Kidney epithelial cell (primary cell): ENCODE measurements at places on chromosomes 16 and 17.
A peak's percentile ranks its signal among the peaks of the same experiment; 100 is the strongest.

GRCh38 chr16:15593235-15593634 is 49.7 kb downstream of the MARF1 start:
- DNase-seq: no peak

DNA sequence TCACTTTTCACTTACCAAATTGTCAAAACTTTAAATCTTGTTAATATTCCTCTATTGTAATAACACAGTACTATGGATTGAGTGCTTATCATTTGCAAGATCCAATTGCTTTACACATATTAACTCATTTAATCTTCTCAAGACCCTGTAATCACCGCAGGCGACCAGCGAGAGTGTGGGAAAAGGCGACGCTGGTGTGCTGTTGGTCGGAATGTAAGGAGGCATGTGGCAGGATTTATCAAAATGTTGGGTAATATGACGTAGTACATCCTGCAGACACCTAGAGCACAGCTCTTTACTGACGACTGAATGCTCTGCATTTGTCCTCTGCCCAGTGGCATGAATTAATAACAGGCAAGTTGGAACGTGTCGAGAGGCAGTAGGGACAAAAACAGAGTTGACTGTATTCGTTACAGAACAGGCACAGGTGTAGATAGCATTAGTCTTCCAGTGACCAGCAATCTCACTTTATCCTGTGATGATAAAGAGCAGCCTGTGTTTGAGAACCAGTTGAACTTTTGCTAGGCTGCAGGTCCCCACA is 80.3 kb downstream of the TNRC6C start:
- DNase-seq: no peak

DNA sequence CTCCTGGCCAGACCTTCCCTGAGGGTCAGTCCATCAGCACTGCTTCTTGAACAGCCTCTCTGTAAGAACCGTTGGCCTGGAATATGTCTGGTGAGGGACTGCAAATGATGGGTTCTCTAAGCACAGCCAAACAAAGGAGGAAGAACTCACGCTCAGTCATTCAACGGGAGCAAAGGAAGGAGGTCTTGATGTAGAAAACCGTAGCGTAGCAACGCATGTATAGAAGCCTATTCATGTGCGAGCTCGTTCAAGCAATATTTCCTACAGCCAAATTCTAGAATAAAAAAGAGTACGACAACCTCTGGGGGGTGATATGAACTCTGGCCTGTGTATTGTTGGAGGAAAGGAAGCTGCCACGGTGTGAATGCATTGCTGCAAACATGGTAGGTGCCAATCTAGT is 64.2 kb downstream of the RGS9 start:
- no peak for DNase-seq

DNA sequence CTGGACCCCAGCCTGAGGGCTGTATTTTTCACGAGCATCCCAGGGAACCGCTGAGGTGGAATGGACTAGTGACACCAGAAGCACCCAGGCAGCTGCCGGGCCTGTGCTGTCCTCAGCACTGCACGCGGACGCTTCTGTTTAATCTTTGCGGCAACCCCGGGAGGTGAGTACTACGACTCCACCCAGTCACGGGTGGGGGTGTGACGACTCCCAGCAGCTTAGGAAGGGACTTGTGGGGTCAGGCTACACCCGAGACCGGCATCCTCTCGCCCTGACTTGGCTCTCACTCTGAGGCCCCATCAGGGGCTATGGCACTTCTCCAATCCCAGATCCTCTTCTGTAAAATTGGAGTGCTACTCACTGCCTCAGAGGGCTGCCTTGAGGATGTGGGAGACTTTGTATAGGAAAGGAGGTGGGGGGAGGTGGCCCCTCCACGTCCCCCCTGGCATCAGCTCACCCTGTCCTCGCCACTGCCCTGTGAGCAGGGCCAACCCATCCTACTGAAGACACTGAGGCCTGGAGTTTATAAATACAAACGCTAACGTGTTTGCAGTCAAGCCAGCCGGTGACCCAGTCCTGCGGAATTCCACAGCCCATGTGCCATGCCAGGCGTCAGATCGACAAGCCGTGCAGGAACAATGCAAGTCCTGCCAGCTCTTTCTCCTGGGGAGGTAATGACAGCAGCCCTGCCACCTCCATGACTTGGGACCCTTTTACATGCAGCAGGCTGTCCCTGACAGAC is 44.4 kb downstream of the PPL start:
- no peak for DNase-seq

GRCh38 chr16:81575307-81575706 is 130.7 kb downstream of the CMIP start:
- DNase-seq: no peak

DNA sequence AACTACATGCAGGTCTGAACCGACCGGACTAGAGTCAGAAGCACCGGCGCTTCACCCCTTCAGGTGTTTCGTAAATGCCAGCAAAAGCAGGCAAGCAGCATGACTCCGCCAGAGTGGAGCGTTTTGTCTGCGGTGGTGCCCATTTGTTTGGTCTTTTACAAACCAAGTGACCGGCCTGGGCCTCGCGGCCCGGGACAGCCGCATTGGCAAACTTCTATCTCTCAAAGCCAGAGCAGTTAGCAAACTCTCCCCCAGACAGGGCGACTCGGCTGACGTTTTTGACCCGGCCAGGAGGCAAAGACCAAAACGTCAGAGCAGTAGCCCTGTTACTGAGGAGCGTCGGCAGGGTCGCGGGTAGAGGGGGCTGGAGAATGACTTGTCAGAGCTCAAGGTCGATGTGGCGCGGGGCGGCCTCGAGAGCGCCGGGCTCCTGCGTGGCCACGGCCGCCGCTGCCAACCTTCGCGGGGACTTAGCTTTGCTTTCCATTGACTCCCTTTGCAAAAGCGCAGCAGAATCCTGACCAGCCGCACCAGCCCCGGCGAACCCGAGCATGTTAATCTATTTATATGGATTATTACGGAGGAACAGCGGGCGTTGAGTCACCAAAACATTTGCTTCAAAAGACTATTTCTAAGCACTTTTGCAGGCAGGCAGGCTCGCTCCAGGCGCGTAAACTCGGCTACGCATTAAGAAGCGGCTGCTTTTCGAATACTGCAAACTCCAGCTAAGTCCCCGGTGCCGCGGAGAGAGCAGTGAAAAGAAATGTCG is 763 bp upstream of the SOX9 start:
- no peak for DNase-seq

DNA sequence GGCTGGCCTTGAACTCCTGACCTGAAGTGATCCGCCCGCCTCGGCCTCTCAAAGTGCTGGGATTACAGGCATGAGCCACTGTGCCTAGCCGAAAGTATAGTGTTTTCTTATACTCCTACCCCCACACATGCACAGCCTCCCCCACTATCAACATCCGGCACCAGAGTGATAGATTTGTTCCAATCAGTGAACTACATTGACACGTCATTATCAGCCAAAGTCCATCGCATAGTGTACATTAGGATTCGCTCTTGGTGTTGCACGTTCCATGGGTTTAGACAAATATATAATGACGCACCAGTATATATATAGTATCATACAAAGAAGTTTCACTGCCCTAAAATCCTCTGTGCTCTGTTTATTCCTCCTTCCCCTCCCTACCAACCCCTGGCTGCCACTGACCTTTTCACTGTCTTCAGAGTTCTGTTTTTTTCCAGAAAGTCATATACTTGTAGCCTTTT is 11.9 kb upstream of the TM4SF5 start:
- DNase-seq: no peak

DNA sequence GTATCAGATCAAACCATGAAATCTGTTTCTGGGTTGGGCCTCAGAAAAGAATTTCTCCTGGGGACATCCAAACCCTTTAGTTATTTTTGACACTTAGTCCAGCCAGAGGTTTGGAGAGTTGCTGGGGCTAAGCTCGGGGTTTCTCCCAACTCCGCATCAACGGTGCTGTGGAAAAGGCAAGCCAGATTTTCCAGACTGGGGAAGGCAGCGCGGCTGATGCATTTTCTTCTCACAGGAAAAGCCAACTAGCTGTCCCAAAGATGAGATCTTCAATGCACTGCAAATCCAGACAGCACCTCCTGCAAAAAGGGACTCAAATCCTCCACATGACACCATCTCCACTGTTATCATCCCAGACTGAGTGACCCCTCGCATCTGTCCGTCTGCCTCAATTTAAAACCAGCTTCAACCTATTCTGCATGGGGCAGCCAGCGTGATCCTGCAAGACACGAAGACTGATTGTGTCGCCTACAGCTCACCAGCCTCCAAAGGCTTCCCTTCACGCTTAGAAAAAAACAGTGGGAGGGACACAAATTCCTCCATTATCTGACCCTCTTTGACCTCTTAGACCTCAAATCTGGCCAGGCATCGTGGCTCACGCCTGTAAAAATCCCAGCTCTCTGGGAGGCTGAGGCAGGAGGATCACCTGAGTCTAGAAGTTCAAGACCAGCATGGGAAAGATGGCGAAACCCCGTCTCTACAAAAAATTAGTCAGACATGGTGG is 62.0 kb downstream of the GAS7 start:
- no peak for DNase-seq

- DNase-seq: no peak
These were observed 15.4 kb upstream of the ARHGAP17 start for GRCh38 chr16:25030420-25031131.

DNA sequence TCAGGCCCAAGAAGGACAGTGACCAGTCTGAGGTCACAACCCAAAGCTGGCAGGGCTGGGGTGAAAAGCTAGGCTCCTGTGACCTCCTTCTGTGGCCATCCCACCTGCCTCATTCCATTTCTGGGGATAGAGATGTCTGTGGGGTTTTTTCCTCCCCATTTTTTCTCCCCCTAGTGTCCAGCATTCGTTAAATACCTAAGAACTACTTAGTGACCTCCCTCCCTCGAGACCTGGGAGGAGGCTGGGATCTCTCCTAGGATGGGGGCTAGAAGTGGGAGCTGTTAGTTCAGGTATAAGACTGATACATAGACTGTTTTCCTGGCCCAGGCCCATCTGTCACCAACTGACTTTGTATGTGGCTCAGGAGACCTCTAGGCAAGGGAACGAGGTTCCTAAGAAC is 20.5 kb upstream of the STAC2 start:
- no peak for DNase-seq

- no peak for DNase-seq
These were observed 126.1 kb downstream of the SEC14L1 start for GRCh38 chr17:77266891-77267341.

DNA sequence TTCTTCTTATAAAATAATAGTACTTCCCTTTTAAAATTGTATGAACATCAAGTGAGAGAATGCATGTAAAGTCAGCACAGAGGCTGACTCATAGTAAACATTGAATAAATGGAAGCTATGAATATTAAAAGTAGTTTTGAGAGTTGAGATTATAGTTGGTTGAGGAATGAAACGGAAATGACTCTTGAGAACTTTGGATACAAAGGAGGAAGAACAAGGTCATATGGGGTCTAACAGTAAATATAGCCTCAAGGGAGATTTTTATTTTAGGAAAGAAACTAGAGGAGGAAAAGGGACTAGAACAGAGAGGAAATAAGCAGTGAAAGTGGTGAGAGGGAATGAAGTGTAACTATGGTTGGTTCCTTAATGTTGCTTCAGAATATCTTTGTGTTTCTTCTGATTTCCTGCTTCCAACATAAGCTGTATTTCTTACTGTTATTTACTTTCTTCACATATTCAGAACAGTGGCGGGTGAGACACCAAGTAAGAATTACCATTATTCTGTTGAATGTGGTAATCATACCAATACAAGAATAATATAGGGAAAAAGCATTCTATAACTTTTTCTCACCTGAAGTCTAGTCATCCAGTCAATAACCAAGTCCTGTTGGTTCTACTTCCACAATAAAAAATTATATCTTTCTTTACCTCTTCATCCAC is 165.1 kb downstream of the CHD9 start:
- no peak for DNase-seq

DNA sequence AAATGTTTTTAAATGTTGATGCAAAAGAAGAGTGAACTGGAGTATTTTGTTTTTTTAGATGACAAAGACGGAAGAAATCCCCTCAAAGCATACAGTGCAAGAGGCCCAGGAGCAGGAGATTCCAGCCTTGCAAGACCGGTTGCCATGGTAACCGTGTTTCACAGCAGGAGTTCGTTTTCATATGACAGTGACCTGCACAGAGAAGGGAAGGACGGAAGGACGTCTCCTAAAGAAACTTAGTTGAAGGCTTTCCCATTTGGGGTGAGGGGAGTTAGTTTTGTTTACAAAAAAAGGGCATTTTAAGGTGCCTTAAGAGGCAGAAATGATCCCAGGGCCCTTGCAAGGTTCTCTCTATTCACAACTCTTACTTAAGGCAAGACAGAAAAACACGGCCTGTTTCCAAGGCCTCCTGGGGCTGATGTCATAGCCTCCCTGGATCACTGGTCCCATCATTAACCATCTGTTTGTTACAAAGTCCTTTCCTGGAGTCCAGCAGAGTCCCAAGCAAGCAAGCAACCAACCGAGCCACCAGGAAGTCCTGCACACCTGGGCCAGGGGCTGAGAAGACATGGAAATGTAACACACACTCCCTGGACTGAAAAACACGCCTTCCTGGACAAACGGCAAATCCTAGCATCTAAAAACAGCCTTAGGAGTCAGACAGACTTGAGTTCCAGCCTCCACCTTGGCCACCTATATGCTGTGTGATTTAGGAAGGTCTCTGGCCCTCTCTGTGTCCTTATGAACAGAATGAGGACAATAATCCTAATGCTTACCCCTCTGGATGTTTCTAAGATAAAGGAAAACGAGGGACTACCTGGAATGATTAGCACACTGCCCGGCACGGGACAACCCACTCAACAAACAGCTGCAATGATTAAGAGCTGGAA is 30.3 kb upstream of the RPH3AL start:
- DNase-seq: peak; percentile 74

- no peak for DNase-seq
These were observed 336.8 kb upstream of the MON1B start for GRCh38 chr16:76854234-76854633.

DNA sequence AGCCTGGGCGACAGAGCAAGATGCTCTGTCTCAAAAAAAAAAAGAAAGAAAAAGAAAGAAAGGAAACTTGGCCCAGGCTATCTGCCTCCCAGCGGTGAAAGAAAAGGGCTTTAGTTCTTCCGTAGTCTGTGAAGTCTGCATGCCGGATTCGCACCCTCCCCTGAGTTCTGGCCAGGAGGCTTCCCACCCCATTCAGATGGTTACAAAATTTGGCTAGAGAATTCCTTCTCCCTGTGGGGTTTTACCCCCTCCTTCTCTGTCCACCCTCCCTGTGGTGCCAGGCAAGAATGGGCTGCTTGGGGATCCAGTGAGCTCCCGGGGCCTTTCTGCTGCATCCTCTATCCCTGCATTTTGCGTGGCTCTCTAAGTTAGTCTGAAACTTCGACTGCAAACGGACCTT is 37.8 kb downstream of the PAFAH1B1 start:
- no peak for DNase-seq

DNA sequence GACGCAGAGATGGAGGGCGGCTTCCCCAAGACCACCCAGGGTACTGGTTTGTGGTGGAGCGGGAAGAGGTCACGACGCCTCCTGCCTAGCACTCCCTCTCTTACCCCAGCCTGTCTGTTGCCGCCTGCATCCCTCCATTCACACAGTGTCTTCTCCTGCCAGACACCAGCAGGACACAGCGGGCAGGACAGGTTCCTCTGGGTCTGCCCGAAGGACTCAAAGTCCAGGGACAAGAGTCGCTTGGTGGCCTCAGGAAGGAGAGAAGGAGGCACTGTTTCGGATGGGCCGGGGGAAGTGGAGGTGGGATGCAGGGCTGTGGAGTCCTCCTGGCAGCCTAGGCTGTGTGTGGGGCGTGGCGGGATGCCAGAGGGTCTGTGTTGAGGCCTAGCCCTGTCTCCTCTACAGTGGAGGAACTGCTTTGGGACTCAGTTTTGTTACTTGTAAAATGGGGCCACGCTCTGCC is 19.6 kb upstream of the TNS4 start:
- DNase-seq: no peak

- DNase-seq: no peak
These were observed 29.3 kb downstream of the GLP2R start for GRCh38 chr17:9855036-9855435.

GRCh38 chr16:69424935-69425784 is 741 bp downstream of the CYB5B start:
- DNase-seq: no peak
